ENCODE measurements at places on chromosomes 1 and 21.

GRCh38 chr1:168433238-168433637 is 110.6 kb downstream of the XCL2 start:
- no peak for DNase-seq

DNA sequence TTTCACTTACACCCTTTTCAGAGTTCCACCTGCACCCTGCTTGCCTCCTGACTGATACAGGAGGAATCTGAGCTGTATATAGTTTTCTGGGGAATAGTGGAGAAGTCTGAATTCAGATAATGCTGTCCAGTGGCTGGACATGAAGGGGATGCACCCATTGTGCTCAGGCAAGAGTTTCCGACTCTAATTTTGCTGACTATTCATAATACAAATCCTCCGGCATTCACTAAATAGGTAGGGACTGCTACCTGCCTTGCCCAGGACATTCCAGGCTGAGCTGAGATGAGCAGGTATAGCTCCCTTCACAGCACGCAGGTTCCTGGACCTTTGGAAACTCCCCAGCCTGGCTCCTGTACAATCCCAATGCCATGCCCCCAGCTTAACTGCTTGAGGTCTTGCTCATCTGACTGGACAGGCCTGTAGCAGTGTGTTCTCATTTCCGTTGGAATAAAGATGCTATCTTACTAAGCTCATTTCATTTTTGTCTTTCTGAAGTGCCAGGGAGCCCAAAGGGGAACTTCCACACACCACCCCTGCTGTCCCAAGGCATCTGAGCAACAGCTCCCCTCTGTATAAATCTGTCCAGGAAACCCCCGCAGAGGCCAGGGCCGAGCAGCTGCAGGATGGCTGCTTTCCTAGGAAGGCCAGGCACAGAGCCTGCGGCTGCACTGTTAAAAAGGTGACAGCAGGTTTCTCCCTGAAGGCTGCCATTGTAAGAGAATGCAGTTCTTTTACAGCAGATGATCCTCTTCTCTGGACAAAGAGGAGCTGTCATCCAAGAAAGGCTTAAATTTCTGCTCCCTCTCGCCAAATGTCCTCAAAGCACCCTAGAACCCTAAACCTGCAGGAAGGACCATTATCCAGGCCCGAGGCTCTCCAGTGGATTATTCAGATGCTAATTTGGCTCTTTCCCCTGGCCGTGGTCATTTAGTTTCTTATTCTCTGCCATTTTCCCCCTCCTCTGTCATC is 21.7 kb upstream of the VASH2 start:
- DNase-seq: no peak

DNA sequence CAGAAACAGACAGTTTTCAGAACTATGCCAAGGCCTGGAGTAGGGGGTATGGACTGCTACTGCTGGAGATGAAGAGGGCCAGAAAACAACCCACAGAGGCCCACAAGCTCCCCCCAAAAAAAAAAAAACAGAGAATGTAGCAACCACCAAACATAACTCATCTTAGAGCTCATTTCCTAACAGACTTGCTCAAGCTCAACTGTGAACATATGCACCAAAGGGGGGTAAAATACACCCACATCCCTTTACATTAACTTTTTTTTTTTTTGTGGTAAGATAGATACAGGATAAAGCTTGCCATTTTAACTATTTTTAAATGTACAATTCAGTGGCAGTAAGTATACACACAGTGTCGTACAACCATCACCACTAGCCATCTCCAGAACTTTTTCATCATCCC is 36.0 kb downstream of the SEC16B start:
- DNase-seq: no peak

DNA sequence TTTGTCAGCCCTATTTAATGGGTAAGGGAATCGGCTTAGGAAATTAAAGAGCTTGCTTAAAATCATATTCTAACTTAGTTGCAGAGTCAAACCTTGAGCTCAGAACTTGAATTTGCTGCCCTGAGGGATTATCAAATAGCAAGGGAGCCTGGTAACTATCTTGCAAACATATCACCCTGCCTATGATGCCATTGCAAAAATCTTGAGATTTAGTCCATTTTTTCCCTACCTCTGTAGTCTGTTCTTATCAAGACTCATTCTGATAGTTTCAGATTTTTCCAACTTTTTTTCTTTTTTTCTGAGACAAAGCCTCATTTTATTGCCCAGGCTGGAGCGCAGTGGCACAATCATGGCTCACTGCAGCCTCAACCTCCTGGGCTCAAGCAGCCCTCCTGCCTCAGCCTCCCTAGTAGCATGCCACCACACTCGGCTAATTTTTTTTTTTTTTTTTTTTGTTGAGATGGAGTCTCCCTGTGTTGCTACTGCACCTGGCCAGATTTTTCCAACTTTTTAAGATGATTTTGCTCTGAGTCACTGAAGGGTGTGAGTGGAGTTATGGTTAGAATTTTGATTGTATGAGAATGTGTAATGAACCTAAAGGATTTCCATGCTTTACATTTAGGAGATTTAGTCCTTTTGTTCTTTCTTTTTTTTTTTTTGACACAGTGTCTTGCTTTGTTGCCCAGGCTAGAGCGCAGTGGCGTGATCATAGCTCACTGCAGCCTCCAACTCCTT is 12.2 kb downstream of the SARS1 start:
- peak; percentile 76 for DNase-seq

DNA sequence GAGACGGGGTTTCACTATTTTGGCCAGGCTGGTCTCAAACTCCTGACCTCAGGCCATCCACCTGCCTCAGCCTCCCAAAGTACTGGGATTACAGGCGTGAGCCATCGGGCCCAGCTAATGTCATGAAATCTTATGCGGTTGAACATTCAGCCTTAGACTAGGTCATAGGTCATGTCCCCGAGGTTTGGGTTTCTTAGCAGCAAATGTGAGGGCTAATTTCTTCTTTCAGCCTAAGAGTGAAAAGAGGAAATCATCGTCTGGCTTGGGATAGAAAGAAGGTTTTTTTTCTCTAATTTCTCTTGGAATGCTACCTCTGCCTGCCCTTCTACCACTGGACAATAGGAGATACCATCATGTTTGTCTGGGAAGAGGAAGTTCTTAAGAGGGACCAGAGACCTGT is 18.0 kb upstream of the PIK3CD start:
- no peak for DNase-seq

DNA sequence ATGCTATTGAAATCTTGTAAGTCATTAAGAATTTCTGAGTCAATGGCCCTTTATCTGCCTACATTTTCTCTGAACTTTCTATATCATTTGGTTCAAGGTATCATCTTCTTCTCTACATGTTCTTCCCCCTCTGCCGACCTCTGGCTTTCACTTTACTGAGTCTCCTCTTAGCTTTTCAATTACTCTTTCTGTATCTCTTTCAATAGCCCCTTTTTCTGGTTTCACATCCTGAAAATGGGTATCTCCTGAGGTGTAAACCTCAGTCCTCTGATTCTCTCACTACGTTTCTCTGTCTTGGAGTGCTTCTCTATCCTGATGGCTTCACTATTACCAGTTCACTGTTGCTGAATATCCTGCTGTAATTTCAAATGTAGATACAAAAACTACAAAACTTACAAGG is 98.9 kb downstream of the LYST start:
- no peak for DNase-seq

- peak; percentile 1 for DNase-seq
These were observed 346.2 kb upstream of the LRRC7 start for GRCh38 chr1:69221524-69221923.

DNA sequence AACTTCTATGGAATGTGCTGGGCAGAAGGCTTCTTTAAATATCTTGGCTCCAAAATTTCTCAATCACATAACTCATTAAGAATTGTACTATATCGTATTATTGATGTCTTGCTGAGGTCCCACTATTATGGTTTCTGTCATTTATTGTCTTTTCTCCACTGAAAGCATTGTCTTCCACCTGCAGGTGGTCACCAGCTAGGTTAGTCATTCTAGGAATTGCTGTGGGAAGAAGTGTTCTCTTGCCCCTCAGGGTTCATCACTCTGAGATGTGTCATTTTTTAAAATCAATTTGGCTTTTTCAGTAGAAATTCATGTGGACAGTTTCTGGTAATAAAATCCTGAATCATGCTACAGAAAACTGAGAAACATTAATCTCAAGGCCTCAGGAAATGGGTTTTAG is 66.1 kb downstream of the NCAM2 start:
- no peak for DNase-seq

- no peak for DNase-seq
These were observed 43.7 kb upstream of the KANK4 start for GRCh38 chr1:62362926-62363325.

DNA sequence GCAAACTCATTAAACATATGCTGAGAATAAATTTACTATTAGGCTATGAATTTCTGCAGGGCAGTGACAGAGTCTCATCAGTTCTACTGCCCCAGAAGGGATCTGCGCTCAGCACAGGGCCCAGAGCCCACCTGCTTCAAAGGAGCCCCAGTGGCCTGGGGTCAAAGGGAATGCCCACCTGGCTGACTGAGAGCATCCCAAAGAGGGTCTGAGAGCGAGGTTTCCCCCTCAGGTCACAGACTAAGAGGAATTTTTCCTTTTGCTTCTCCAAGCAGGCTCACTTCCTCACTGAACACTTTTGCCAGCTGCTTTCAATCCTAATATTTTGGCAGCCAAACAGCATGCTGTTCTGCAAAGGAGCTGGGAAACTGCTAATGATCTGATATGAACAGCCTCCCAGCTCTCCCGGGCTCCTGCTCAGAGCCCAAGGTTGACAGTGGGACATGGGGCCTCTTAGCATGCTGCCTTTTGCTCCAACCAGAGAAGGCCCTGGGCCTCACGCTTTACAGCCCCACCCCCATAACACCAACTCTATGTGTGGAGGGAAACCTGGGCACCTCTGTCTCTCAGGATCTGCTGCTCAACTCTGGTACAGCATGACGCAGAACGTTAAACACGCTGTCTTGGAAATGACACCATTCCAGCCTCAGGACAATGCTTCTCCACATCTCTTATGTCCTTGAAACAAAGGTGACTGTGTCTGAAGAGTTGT is 70.7 kb upstream of the SYT6 start:
- DNase-seq: no peak

DNA sequence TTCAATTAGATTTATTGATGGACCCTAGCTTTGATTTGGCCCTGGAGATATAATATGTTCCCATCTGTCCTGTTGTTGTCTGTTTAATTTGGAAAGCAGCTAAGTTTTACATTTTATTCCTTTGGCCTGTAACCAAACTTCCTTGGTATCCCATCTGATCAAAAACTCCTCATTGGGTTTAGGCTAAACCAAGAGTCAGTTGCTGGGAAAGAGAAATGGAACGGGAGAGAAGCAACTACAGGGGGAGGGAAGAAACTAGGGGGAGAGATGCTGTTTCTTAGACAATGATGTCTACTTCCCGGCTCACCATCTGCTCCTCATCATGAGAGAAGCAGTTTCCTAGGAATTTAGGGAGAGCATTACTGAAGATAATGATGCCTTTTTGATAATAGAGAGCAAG is 141.8 kb downstream of the SYT2 start:
- DNase-seq: no peak

DNA sequence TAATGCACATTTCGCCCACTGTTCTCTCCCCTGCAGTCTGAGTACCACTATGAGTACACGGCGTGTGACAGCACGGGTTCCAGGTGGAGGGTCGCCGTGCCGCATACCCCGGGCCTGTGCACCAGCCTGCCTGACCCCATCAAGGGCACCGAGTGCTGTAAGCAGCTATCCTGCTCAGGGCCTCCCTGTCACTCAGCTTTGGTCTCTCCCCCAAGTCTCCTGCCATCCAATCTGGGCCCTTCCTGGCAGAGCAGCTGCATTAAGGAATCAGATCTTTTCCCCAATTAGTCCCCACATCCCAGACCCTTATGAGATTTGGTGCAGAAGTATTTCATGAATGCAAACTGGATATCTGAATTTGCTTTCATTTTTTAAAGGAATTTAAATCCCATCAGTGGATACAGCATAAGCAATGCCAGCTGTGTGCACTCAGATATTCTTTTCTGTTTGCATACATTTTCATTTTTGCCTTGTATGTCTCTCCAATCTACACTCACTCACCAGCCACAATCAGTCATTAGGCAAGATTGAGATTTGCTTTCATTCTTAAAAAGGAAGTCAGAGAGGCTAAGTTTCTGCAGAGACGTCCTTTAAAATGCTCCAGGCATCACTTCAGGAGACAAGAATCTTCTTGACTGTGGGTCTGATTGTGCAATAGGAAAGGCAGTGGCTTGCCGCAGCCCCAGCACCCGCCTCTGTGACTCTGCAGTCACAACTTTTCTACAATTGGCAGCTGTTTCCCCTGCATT is 48.1 kb downstream of the ELAPOR1 start:
- peak; percentile 55 for DNase-seq
